ENCODE measurements at places on chromosomes 16 and 17.

- H3K36me3 ChIP-seq = no peaks in the 10 kb centered on the region
- no peak overlapping the region for H3K27ac ChIP-seq
Observed at GRCh38 chr16:50653633-50654519, 27.2 kb downstream of the SNX20 start.

DNA sequence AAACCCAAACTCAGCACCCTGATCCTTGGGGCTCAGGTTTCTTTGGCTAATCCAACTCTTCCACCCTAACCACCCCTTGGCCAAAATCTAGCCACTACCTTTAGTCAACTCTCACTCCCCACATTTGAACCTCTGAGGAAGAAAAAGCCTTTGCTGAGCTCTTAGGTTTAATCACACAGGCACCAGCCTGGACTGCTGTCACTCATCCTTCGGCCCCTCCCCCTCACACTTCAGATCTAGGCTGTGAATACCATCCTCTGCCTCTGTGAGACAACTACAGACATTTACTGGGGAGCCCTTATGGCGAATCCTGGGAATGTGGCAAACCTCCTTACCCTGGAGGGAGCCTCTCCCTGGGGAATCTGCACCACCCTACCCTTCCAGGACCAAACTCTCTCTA lies 5.3 kb upstream of the RNASEK start:
- H3K27me3 ChIP-seq = no peaks in the 10 kb centered on the region
- peaks cover 10% of the 10 kb centered on the region for H3K36me3 ChIP-seq
- DNase-seq = no peak
- H3K4me1 ChIP-seq = peaks cover 11% of the 10 kb centered on the region

DNA sequence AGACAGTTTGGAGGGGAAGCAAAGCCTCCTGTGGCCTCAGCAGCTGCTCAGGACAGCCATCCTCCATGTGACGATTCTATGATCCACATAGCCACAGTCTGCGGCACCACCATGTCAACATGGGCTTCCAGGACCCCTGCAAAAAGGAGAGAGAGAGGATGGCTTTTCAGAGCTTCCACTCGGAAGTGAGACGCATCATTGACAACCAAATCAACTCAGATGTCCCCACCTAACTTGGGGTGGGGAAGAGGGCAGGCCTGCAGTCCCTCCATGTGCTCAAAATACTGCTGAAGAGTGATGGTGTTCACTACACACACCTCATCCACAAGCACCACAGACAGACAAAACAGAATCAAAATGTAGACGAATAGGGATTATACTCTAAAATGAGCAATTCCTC lies 5.9 kb upstream of the METTL16 start:
- H3K4me1 ChIP-seq = peaks cover 3% of the 10 kb centered on the region
- DNase-seq = no peak
- H3K27ac ChIP-seq = no peak overlapping the region
- H3K4me3 ChIP-seq = no peak overlapping the region
- no peaks in the 10 kb centered on the region for H3K27me3 ChIP-seq

DNA sequence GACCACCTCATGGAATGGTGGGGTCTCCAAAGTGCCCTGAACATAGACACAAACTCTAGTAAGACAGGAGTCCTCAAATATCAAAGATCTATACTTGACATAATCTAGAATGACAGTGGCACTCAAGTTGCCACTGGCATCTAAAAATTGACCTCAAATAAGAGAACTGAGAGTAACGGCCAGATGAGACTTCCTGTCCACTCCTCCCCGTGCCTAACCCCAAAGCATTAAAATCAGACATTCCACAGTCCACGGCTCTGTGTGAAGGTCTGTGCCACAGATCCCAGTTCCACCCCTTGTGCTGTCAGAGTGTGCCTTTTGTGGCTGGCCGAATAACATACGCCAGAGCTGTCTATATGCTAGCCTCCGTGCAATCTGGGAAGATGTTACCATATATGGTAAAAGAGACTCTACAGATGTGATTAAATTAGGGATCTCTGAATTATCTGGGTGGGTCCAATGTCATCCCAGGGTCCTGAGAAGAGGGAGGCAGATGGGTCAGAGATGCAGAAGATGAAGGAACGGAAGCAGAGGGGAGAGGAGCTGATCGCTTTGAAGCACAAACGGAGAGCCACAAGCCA lies 21.0 kb upstream of the EVPL start:
- no peak overlapping the region for H3K27ac ChIP-seq
- peaks cover 90% of the 10 kb centered on the region for H3K36me3 ChIP-seq
- no peaks in the 10 kb centered on the region for H3K27me3 ChIP-seq

DNA sequence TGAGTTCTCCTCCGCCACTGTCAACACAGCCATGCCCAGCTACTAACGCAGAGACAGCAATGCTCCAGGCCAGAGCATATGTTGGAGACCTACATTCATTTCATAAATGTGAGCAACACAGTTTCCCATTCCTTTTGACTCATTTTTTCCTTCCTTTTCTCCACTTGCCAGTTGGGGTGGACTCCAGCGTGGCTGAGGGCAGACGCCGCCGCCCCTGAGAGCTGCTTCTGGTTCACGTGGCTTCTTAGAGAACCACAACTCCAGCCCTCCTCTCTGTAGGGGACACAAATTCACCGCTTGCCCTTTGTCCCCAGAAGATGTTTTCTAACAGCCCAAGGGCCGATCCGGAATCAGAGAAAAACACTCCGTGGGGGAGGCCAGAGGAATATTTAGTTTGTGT lies 45.8 kb upstream of the ZCCHC14 start:
- no peak overlapping the region for H3K4me3 ChIP-seq
- DNase-seq = no peak
- H3K27me3 ChIP-seq = no peaks in the 10 kb centered on the region

DNA sequence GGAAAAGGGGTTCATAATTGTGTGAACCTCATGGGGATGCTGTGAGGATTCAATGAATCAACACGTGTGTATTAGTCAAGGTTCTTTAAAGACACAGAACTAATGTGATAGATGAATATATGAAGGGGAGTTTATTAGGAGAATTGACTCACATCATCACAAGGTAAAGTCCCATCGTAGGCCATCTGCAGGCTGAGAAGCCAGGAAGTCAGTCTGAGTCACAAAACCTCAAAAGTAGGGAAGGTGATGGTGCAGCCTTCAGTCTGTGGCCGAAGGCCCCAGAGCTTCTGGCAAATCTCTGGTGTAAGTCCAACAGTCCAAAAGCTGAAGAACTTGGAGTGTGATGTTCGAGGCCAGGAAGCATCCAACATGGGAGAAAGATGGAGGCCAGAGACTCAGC lies 413.4 kb downstream of the CDH13 start:
- H3K36me3 ChIP-seq = no peaks in the 10 kb centered on the region
- H3K27me3 ChIP-seq = no peaks in the 10 kb centered on the region
- H3K4me3 ChIP-seq = no peak overlapping the region

GRCh38 chr16:72961863-72962262 lies 86.1 kb downstream of the ZFHX3 start:
- no peak overlapping the region for H3K4me3 ChIP-seq
- no peaks in the 10 kb centered on the region for H3K27me3 ChIP-seq
- no peaks in the 10 kb centered on the region for H3K4me1 ChIP-seq

DNA sequence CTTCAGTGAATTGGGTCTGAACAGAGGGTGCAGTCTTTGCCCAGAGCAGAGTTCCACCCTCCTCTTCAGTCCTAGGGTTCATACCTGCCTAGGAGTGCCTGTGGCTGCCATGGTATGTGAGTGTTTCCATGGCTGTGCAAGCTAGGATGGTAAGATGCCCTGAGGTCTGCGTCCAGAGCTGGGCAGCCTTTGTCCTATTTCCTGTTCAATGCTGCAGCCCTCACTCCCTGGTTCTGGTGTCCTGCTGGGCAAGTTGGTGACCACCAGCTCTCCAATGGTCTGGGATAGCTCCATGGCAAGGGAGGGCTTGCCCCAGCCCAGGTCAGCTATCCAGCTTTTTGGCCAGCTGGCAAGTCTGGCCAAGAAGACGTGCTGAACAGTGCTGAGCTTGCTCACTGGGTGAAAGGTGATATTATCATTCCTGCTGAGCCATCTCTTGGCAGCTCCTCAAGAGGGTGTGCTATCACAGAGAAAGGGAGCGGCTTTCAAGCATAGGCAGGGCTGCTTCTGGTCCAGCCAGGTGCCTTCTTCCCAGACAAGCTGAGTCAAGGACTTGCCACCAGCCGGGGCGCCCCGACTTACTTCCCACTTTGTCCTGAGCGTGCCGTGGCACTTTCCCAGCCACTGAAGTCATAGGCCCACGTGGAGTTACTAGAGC lies 13.0 kb upstream of the NFATC3 start:
- H3K4me1 ChIP-seq = peaks cover 50% of the 10 kb centered on the region
- no peak overlapping the region for H3K4me3 ChIP-seq
- peak overlapping the region; percentile 59 for H3K27ac ChIP-seq
- H3K27me3 ChIP-seq = no peaks in the 10 kb centered on the region

- peaks cover 25% of the 10 kb centered on the region for H3K4me1 ChIP-seq
- H3K27ac ChIP-seq = peak overlapping the region; percentile 98
- H3K27me3 ChIP-seq = no peaks in the 10 kb centered on the region
- peaks cover 3% of the 10 kb centered on the region for H3K36me3 ChIP-seq
Observed at GRCh38 chr17:51261024-51261963, 948 bp downstream of the UTP18 start.

DNA sequence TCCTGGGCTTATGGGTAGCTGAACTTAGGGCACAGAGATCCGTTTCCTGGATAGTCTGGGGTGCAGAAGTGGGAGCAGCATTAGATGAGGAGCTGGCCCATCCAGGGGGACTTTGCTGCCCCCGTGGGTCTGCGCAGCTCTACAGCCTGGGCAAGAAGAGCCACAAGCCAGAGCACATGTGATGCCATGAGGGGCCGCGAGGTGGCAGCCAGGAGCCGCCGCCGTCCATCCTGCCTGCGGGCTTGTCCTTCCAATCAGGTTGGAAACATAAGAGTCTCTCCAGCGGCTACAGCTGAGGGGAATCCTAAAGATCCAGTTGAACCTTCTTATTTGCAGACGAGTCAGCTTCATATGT lies 21.9 kb downstream of the C1QTNF1 start:
- no peaks in the 10 kb centered on the region for H3K4me1 ChIP-seq
- H3K27me3 ChIP-seq = no peaks in the 10 kb centered on the region
- no peak overlapping the region for H3K27ac ChIP-seq
- no peak overlapping the region for H3K4me3 ChIP-seq
- H3K36me3 ChIP-seq = no peaks in the 10 kb centered on the region

GRCh38 chr17:51711581-51711980 lies 446.9 kb downstream of the CA10 start:
- no peak overlapping the region for H3K27ac ChIP-seq
- no peak overlapping the region for H3K4me3 ChIP-seq
- no peaks in the 10 kb centered on the region for H3K36me3 ChIP-seq
- H3K4me1 ChIP-seq = no peaks in the 10 kb centered on the region
- no peak for DNase-seq

DNA sequence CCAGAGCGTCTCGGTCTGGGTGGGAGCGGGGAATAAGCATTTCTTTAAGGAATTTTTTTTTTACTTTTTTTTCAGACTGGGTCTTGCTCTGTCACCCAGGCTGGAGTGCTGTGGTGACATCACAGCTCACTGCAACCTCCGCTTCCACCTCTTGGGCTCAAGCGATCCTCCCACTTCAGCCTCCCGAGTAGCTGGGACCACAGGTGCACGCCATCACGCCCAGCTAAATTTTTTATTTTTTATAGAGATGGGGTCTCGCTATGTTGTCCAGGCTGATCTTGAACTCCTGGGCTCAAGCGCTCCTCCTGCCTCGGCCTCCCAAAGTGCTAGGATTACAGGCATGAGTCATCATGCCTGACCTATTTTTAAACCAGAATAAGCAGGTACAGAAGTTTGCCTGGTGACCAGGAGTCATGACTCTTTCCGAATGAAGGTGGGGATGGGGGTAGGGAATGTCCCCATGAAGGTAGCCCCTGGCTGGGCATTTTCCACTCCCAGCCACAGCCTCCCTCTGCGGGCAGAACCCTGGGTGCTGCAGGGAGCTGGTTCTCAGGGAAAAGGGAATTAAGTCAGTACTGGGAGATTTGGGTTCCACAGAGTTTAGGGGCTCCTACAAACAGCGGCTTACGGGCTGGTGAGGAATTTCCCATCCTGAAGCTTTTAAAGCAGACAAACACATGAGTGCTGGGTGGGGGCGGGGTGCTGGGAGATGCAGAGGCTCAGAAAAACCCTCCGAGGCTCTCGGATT lies 48.3 kb downstream of the TBC1D16 start:
- H3K27me3 ChIP-seq = peaks cover 8% of the 10 kb centered on the region
- H3K4me1 ChIP-seq = peaks cover 5% of the 10 kb centered on the region
- H3K36me3 ChIP-seq = no peaks in the 10 kb centered on the region
- H3K4me3 ChIP-seq = no peak overlapping the region

GRCh38 chr16:84239141-84239769 lies 557 bp downstream of the KCNG4 start:
- no peaks in the 10 kb centered on the region for H3K36me3 ChIP-seq
- no peak overlapping the region for H3K4me3 ChIP-seq
- H3K27me3 ChIP-seq = peaks cover 22% of the 10 kb centered on the region
- no peak for DNase-seq
- no peaks in the 10 kb centered on the region for H3K4me1 ChIP-seq
- H3K27ac ChIP-seq = no peak overlapping the region

GRCh38 chr17:64707050-64707591 lies 45.0 kb upstream of the SMURF2 start:
- H3K4me1 ChIP-seq = peaks cover 10% of the 10 kb centered on the region
- no peak for DNase-seq
- no peaks in the 10 kb centered on the region for H3K36me3 ChIP-seq
- H3K4me3 ChIP-seq = no peak overlapping the region
- no peak overlapping the region for H3K27ac ChIP-seq

DNA sequence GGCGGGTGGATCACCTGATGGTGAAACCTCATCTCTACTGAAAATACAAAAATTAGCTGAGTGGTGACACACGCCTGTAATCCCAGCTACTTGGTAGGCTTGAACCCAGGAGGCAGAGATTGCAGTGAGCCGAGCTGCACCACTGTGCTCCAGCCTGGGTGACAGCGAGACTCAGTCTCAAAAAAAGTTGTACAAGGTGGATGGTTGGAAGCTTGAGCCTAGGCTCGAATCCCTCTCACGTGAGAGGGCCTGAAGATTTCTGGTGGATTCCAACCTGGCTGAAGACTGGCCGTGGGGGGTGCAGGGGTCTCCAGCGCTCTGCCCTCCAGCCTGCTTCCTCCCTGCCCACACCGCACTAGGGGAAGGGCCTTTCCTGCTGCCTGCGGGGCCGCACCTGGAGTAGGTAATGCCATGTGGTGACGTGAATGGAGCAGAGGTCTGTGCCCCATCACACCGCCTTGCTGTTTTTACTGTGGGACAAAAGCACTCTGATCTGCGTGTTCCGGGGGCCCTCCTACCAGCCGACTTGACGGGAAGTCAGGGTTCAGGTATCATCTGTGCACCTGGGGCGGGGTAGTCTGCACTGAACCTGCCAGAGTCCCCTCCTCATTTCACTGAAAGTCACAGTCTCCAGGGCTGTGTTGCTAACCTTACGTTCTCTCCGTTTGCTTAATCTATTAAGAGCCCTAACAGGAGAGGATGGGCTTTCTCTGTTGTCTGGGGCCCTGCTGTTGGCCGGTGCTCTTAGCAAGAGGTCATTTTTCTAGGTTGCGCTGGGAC lies 4.2 kb downstream of the RPL13 start:
- DNase-seq = no peak
- H3K27ac ChIP-seq = no peak overlapping the region
- H3K4me1 ChIP-seq = peaks cover 25% of the 10 kb centered on the region

- H3K36me3 ChIP-seq = peaks cover 56% of the 10 kb centered on the region
- no peak overlapping the region for H3K4me3 ChIP-seq
- no peak for DNase-seq
- peaks cover 15% of the 10 kb centered on the region for H3K4me1 ChIP-seq
- H3K27me3 ChIP-seq = no peaks in the 10 kb centered on the region
- no peak overlapping the region for H3K27ac ChIP-seq
Observed at GRCh38 chr17:17084941-17085340, 42.7 kb downstream of the MPRIP start.

- peaks cover 69% of the 10 kb centered on the region for H3K4me1 ChIP-seq
- H3K27me3 ChIP-seq = peaks cover 4% of the 10 kb centered on the region
- peak overlapping the region; percentile 53 for H3K4me3 ChIP-seq
Observed at GRCh38 chr16:57537194-57537505, 779 bp upstream of the CCDC102A start.
